ENCODE measurements at places on chromosomes 13 and 19. TPM values are rescaled to one million over a fixed set of nuclear protein-coding genes. Genes with fewer than 3 reads are reported as not detected.
A peak's percentile ranks its signal among the peaks of the same experiment; 100 is the strongest.

- no peak overlapping the region for H3K27ac ChIP-seq
- no peak overlapping the region for H3K4me3 ChIP-seq
- peaks cover 4% of the 10 kb centered on the region for H3K27me3 ChIP-seq
- peaks cover 10% of the 10 kb centered on the region for H3K4me1 ChIP-seq
- peaks cover 3% of the 10 kb centered on the region for H3K36me3 ChIP-seq
- peak; percentile 55 for DNase-seq
These were observed 21.0 kb downstream of the TNFSF9 start for GRCh38 chr19:6551607-6552450.

- peaks cover 27% of the 10 kb centered on the region for H3K4me1 ChIP-seq
- no peaks in the 10 kb centered on the region for H3K27me3 ChIP-seq
- H3K36me3 ChIP-seq: no peaks in the 10 kb centered on the region
- H3K27ac ChIP-seq: peak overlapping the region; percentile 83
These were observed 3.5 kb upstream of the NAPSA start for GRCh38 chr19:50368649-50369570.

DNA sequence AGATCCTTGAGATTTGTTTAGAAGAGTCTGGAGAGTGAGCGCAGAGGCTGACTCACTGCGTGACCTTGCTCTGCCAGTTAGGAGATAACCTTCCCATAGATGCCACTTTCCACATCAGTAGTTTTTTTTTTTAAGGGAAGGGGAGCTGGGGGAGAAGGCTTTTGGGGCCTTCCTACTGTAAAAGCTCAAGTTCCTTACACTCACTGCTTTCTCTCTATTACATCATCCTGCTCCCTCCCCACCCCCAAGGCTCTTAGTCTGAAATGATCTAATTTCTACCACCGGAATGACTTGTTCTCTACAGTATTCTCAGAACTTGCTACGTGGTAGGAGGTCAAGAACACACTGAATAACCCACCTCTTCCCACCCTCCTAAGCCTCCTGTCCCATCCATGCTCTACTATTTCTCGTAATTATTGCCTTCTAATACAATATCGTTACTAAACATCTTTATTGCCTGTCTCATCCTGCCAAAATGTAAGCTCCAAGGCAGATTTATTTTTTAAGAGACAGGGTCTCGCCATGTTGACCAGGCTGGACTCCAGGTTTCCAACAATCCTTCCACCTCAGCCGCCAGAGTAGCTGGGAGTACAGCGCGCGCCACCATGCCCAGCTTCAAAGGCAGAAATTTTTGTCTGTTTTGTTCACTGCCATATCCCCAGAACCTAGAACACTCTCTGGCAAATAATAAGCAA, 1.2 kb downstream of the LONP1 start:
- H3K27me3 ChIP-seq: no peaks in the 10 kb centered on the region
- H3K36me3 ChIP-seq: peaks cover 39% of the 10 kb centered on the region
- peak overlapping the region; percentile 93 for H3K4me3 ChIP-seq
- peak overlapping the region; percentile 94 for H3K27ac ChIP-seq

DNA sequence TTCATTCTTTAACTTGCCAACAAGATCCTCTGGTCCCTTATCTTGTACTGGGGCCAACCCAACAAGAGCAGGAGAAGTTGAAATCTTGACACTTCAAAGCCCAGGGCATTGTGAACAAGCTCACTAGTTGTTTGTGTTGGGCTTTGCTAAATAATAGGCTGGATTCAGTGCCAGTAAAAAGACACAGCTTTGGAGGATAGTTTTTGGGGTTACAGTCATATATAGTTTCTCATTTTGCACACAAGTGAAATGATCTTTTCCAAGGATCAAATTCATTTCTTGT, 30.3 kb upstream of the LRCH1 start:
- H3K4me3 ChIP-seq: no peak overlapping the region
- peaks cover 37% of the 10 kb centered on the region for H3K27me3 ChIP-seq
- peaks cover 18% of the 10 kb centered on the region for H3K4me1 ChIP-seq
- H3K36me3 ChIP-seq: no peaks in the 10 kb centered on the region

GRCh38 chr13:46665633-46666482, 112.9 kb downstream of the LRCH1 start:
- no peak overlapping the region for H3K4me3 ChIP-seq
- peak overlapping the region; percentile 30 for H3K27ac ChIP-seq
- peaks cover 44% of the 10 kb centered on the region for H3K4me1 ChIP-seq
- no peaks in the 10 kb centered on the region for H3K27me3 ChIP-seq
- no peak for DNase-seq

DNA sequence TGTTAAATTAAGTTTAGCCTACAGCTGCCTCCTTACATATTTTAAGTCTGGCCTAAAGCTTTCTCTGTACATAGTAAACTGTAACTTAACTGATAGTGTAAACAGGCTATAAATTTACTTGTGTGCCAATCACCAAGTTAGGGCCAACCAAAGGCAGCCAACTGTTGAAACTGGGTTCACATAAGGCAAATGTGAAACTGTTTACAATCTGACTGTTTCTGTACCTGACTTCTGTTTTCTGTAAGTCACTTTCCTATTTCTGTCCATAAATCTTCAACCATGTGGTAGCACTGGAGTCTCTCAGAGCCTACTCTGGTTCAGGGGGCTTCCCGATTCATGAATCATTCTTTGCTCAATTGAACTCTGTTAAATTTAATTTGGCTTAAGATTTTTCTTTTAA, 103.1 kb downstream of the RAP2A start:
- H3K4me1 ChIP-seq: peaks cover 4% of the 10 kb centered on the region
- no peak overlapping the region for H3K4me3 ChIP-seq
- no peaks in the 10 kb centered on the region for H3K36me3 ChIP-seq
- DNase-seq: no peak

DNA sequence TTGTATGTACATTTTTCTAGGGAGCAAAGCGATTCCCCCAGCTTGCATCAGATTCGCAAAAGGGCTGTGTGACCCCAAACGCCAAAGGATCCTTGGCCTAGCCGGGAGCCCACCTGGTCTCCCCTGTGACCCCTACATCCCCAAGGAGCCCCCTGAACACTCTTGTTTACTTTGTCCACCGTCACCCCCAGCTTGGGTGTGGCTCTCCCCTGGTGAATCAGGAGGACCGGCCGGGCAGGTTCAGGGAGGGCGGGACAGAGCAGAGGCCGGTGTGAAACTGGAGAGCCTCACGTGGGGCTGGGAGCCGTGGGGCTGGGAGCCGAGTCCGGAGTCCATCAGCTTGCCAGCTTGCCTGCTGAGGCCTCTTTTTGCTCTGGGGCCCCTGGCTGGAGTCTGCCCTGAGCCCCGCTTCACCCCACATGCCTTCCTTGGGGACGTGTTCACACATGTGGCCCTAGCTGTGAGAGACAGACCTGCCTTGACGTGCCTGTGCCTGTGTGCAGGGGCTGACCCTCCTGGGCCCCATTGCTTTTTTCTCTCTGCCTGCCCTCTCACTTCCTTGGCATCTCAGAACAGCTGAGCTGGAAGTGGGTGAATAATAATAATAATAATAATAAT, 2.0 kb downstream of the ITPKC start:
- H3K4me1 ChIP-seq: peaks cover 49% of the 10 kb centered on the region
- H3K36me3 ChIP-seq: peaks cover 32% of the 10 kb centered on the region
- no peak overlapping the region for H3K27ac ChIP-seq

DNA sequence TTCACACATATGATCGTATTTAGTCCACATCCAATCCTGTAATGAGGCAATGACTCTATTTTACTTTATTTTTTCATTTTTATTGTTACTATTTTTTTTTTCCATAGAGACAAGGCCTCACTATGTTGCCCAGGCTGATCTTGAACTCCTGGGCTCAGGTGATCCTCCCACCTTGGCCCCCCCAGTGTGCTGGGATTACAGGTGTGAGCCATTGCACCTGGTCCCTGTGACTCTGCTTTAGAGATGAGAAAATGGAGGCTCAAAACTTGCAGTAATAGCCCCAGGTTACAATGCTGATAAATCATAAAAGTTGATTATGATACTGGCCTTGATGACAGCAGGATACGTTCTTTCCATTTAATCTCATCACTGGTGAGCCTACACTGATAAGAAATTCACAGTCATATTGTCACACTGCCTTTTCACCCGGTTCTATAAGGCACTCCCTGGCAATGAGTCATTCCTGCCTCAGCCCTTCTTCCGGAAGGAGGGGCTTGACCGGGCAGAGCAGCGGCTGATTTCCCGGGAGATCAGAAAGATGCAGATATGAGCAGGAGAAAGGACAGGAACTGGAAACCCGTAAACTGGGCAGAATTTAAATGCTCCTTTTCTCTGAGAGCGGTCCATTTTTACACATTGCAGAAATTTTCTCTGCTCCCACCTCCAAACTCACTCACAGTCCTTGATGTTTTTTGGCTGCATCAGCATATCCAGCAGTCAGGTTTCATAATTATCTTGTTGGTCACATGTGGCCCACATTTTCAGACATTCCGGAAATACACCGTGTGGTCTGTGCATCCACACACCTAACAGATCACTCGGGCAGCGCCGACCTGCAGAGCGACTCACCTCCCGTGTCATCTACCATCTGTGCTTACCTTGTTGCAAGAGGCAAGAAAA, 616.4 kb downstream of the EFNB2 start:
- H3K4me1 ChIP-seq: no peaks in the 10 kb centered on the region
- H3K36me3 ChIP-seq: no peaks in the 10 kb centered on the region
- H3K27ac ChIP-seq: no peak overlapping the region

SMARCA4 gene
- 149 TPM for total RNA-seq

MBNL2 gene
- 27.2 TPM for total RNA-seq

CERS1 gene
- 0.18 TPM for total RNA-seq

ZNF383 gene
- total RNA-seq: 5.2 TPM

KCNK6 gene
- 27.3 TPM for total RNA-seq
